NCI-H1105 treated with DMSO at 0.1 percent for 48 hours (cell line): ENCODE measurements at places on chromosomes 6 and 20.

GRCh38 chr6:85416049-85416448, 33.8 kb upstream of the NT5E start:
- no peak for DNase-seq

- DNase-seq: peak; percentile 12
Observed at GRCh38 chr6:43773050-43773979, 3.3 kb downstream of the VEGFA start.

- peak; percentile 39 for DNase-seq
Observed at GRCh38 chr20:22583773-22584521, 425 bp downstream of the FOXA2 start.

GRCh38 chr20:61935926-61936700, 129.6 kb downstream of the TAF4 start:
- DNase-seq: no peak

DNA sequence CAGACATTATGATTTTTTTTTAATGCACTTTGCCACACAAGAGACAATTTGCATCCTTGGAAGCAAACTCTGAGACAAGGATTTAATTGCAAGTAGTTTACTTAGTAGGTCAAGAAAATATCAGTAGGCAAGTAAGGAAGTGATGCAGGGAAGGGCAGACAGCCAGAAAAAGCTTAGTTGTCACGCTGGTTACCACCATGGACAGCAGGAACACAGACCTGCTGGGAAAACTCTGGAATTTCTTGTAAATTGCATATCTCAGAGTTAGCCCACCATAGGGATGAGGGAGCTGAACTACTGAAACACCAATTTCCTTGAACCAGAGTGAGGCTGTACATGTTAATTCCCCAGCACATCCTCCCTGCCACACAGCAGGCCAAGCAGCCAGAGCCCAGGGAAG, 92.7 kb downstream of the L3MBTL3 start:
- DNase-seq: no peak

- no peak for DNase-seq
Observed at GRCh38 chr20:49915118-49915379, 280 bp downstream of the SPATA2 start.

DNA sequence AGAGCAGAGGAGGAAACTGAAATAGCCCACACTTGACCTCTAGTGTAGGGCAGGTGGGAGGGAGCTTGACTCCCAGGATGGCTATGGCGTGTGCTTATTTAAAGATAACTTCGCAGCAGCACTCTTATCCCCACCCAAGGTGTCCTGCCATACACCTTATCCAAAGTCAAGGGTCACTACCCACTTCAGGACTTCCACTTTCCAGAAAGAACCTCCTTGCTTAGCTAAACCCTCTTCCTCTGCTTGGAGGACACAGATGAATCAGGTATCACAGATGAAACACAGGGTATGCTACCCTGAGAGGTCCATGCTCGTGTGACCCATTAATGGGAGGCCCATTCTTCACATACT, 2.3 kb downstream of the RIN2 start:
- DNase-seq: no peak

DNA sequence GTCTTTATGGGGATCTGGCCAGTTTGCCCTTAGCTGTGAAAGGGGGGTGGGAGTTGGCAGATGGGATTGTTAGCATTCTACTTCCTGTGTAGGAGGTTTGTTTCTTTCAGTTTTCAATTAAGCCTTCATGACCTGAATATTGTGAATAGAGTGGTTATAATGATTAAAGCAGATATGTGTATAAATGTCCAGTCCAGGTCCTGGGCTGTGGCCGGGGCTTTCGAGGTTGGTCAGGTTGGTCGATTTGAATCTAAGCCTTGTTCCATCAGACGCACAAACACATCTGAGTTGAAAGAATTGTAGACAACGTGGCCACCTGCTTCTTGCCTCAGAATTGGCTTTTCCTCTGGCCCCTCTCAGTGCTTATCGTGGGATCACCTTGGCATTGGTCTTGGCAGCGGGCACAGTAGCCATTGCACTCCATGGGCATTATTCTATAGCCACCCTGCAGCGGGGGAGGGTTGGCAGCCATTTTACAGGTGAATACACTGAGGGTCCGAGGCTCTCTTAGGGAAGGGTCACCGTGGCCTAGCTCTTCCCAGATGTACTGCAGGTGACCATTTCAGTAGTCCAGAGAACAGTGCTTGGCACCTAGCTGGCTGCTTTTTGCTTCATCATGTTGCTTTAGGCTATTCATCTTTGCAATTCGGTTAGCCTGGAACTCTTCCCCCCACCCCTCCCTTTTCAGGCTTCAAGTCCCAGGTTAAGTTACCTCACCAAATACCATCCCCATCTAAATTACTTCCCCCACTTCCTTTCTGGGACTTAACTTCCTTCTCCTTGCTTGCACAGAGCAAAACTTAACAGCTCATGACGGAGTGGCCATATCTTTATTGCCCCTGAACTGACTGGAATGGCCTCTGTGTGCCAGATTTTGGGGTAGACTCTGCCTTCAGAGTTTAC, 1.1 kb downstream of the RNF114 start:
- DNase-seq: no peak

GRCh38 chr6:110944681-110945151, 13.8 kb upstream of the GTF3C6 start:
- DNase-seq: no peak

DNA sequence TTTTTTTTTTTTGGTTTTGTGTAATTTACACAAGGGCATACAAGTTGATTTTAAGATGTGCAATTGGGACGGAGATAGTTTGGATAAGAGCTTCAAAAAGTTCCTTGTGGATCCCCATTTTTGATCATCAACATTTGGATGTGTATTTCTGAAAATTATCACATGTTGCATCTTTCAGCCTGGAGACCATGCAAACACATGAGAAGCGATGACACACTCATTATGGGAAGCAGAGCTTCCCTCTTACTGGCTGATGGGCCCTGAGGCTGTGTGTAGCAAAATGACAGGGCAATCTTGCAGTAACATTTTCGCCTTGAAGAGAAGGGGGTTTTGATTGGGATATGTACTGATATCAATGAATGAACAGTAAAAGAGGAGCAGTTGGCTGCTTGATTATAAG, 22.0 kb upstream of the RIPK1 start:
- DNase-seq: no peak

DNA sequence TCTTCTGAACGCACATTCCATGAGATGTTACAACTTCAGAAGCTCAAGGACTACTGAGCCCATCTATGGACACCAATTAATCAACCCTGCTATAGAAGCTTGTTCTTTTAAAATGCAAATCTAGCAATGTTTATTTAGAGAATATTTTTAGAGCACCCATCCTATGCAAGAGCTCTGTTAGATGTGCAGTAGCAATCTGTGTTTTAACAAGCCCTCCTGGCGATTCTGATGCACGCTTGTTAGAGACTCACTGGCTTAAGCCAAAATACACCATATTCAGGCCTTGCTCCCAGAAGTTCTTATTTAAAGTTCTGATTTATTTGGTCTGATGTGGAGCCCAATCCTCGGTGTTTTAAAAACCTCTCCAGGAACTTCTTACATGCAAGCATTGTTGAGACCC, 21.1 kb upstream of the ARG1 start:
- no peak for DNase-seq

- no peak for DNase-seq
Observed at GRCh38 chr6:95742767-95743289, 165.5 kb downstream of the MANEA start.

DNA sequence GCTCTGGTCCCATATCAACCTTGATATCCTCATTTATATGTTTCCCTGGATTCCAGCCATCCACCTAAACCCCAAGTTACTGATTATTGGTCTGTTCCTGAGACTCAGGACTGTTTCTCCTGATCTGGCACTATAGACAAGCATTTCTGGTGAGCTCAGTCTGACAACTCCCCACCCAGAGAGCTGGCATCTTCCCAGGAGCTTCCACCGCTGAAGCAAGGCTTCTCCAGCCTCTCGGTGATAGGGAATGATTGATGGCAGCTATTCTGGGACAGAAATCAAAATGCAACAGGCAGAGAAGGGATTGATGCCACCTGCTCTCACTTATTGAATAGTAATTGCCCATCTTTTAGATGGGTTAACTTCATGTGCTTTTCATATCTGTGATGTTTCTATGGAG, 169.7 kb upstream of the GGTLC1 start:
- peak; percentile 13 for DNase-seq

GRCh38 chr20:52261792-52262191, 70.2 kb upstream of the ZFP64 start:
- DNase-seq: no peak

DNA sequence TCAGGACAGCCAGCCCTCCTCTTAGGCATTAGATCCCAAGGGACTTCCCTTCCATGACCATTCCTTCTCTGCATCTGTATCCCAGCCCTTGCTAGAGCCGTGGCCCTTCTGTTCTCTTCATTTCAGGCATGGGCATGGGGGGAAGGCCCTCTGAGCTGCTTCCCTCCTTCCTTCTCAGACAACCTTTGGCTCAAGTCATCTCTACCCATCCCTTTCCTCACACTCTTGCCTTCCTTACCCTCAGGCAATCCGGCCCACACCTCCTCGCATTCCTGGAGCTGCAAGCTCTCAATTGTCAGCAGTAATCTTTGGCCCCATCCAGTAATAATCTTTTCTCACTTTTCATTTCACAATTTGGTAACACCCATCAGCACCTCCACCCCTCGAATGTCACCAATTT, 426.9 kb upstream of the JARID2 start:
- no peak for DNase-seq

DNA sequence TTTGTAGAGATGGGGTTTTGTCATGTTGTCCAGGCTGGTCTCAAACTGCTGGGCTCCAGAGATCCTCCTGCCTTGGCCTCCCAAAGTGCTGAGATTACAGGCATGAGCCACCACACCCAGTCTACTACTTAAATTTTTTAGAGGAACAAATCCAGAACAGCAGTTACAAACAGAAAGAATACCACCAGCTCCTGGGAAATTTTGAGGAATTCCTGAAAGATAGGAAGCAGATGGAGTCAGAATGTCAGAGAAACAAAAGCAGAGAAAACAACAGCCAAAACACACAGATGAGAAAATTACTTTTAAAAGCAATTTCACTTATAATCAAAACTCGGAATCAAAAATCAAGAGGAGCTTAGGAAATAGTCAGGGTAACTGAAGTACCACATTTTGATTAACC, 543.3 kb upstream of the MARCKS start:
- no peak for DNase-seq

- DNase-seq: no peak
Observed at GRCh38 chr6:105302617-105303128, 100.2 kb downstream of the PREP start.

- DNase-seq: no peak
Observed at GRCh38 chr6:129946439-129947140, 71.8 kb upstream of the L3MBTL3 start.

- DNase-seq: no peak
Observed at GRCh38 chr20:61963885-61964674, 101.6 kb downstream of the TAF4 start.

GRCh38 chr6:168506460-168506859, 65.5 kb downstream of the SMOC2 start:
- DNase-seq: peak; percentile 63

DNA sequence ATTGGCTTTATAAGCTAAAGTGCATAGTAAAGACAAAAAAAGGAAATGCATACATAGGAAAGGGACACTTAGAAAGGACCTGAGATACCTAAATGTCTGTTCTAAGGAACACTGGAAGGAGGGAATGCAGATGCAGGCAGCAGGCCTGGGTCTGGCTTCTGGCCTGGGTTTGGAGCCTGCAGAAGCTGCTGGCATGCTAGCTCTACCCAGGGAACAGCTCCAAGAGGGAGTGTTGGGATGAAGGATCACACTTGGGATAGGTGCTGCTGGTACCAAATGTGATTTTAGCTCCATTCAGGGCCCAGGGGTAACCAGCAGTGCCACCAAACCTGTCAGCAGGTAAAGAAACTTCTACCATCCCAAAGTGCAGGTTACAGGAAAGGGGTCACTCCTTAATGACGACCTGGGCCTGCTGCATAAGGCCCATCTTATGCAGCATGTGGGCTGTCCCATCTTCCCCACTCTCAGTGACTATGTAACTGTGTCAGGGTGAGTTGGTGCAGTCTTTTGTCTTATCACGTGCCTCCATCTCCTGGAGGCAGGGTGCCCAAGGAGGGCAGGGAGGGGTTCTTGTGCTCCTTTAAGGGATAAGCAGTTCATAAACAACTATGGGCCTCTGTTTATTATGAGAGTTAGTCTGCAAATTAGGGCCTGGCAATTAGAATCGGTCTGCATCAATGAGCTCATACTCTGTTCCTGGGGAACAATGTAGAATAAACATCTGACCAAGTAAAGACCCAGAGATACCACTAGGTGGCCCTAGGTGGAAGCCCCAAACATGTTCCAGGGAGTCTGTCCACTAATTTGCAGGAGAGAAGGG, 26.9 kb downstream of the DDX27 start:
- DNase-seq: peak; percentile 72

DNA sequence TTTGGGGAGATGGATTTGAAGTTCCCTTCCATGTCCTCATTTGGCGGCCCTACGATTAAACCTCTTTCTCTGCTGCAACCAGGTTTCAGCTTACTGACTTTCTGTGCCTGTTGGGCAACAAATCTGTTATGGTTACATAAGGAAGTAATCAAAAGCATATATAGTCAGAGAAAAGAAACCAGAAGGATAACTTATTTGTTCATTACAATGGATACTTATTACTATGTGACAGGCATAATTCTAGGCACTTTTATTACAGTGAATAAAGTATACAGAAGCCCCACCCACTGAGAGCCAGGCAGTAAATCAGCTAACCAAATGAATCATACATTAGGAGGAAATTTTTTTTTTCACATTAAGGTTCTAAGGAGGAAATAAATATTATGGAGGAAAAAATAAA, 9.6 kb upstream of the TRIM31 start:
- no peak for DNase-seq

DNA sequence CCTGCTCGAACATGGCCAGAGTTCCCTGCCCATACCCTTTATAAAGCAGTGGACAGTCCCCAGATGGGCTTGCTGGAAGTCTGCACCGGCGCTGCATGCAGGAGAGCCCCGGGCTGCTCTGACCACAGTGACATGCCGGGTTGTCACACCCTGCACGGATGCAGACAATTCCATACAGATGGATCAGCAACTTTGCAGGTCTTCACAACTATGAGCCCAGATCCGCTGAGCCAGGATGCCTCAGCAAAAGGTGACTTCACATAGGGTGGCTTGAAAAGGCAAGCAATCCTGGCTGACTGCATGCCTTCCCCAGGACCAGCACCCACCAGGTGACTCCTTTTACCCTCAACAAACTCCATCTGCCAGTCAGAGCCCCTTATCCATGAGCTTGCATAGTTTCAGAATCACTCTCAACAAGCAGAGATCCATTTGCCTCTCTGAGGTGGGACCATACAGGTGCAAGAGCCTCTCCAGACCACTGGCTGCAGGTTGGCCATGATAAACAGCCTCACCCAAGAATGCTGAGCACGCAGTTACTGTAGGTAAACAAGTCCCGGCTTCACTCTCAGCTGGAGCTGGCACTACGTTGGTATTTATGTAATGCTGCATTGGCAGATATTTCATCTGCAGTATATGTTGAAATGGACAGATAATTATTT, 183.0 kb upstream of the QKI start:
- DNase-seq: no peak

GRCh38 chr6:43968110-43968965, 158.9 kb downstream of the MRPL14 start:
- DNase-seq: no peak

- no peak for DNase-seq
Observed at GRCh38 chr20:61030130-61030529, 221.9 kb upstream of the CDH4 start.

- DNase-seq: peak; percentile 100
Observed at GRCh38 chr6:82693094-82693493, 329.5 kb downstream of the TPBG start.
